SW 1271 (cell line): ENCODE measurements at places on chromosomes 1 and 21.

DNA sequence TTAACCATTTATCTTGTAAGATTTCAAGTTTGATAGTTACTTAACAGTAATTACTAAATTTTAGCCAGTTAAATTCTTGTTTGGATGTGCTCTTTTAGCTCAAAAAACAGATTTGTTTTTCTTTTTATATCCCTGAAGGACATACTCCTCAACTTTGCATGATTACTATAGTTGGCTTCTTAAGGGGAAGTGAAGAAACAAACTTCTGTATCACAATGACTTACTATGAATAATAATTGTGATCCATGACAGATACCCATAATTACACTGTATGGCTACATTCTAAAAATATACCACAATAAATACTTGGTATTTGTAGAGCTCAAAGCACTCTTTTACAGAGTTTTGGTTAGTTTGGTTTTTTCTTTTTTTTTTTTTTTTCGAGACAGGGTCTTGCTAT is 55.8 kb downstream of the IARS2 start:
- no peak for DNase-seq

DNA sequence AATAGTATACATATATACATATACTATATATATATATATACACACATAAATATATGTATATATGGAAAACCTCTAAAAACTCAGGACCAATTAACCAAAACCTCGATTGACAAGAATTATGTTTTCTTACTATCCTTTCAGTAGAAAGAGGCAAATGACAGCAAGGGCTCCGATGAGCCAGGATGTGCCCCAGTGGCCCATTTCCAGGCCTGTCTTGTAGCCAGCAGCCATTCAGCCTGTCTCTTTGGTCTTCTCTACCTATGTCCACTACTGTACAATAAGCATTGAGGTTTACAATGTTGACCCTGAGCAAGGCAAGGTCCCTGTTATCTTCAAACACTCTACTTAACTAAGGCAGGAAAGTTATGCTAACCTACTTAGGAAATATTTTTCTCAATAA is 9.8 kb downstream of the KCNA2 start:
- DNase-seq = no peak

DNA sequence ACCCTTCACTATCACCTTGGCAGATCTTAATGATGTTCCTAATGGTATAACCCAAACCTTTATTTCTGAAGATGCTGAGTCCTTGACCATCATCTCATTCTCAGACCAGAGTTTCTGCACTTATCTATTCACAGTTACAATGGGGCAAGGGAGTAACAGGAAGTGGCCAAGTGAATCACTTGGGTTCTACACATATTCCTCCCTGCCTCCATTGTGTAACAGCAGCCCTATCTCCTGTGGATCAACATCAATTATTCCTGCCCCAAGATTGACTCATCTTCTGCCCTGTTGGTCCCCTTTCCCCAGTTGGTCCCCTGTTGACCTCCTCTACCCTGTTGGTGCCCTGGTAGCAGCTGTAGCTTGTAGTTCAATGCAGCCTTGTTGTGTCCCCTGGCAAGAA is 10.3 kb upstream of the S100A7 start:
- DNase-seq = no peak

DNA sequence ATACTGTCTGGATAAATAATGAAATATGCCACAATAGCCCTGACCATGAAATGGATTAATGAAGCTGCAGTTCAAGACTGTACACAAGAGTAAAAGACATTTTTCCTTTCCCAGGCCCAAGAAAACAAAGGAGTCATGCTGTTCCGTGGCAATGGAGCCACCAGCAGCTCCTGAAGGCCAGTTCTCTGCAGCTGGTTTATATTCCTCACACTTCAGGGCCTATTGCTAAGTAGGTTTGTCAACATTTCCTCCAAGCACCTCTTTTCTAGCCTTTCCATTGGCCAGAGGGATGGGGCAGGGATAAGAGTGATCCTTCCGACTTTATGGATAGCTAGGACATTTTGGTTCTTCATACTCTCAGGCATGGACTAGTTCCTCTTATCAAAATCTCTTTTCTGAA is 24.2 kb upstream of the RGL1 start:
- no peak for DNase-seq
